Kasumi-1 (cell line): ENCODE measurements at places on chromosomes 13 and 19.

DNA sequence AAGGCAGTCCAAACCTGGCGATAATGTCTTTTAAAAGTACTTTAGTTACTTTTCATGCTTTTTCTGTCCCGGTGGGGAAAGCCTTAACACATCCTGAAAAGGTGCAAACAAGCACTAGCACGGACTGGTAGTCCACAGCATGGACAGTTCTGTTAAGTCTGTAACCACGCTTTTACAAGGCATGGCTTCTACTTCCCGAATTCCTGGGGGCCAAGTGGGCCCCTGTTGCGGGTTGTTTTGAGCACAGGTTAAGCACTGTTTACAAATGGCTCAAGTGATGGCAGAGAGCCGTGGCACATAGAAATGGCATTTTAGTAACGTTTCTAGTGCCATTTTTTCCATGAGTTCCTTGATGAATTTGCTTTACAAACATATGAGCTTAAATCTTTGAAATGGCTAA is 37.6 kb downstream of the ZNF493 start:
- no peak for DNase-seq

DNA sequence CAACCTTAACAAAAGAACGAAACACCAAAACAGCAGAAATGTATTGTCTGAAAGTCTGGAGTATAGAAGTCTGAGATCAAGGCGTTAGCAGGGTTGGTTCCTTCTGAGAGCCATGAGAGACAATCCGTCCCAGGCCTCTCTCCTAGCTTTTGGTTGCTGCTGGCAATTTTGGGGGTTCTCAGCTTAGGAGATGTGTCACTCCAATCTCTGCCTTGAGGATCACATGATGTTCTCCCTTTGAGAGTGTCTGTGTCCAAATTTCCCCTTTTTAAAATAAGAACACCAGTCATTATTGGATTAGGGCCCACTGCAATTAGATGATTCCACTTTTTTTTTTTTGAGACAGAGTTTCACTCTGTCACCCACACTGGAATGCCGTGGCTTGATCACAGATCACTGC is 10.1 kb downstream of the KCNN1 start:
- DNase-seq = no peak

- no peak for DNase-seq
Measured at GRCh38 chr13:111384441-111385182, 64.2 kb downstream of the TEX29 start.

GRCh38 chr19:32339988-32340874 is 5.2 kb upstream of the ZNF507 start:
- peak; percentile 34 for DNase-seq

- no peak for DNase-seq
Measured at GRCh38 chr13:35231426-35231825, 245.1 kb downstream of the MAB21L1 start.

- no peak for DNase-seq
Measured at GRCh38 chr19:32238076-32238475, 107.3 kb upstream of the ZNF507 start.

DNA sequence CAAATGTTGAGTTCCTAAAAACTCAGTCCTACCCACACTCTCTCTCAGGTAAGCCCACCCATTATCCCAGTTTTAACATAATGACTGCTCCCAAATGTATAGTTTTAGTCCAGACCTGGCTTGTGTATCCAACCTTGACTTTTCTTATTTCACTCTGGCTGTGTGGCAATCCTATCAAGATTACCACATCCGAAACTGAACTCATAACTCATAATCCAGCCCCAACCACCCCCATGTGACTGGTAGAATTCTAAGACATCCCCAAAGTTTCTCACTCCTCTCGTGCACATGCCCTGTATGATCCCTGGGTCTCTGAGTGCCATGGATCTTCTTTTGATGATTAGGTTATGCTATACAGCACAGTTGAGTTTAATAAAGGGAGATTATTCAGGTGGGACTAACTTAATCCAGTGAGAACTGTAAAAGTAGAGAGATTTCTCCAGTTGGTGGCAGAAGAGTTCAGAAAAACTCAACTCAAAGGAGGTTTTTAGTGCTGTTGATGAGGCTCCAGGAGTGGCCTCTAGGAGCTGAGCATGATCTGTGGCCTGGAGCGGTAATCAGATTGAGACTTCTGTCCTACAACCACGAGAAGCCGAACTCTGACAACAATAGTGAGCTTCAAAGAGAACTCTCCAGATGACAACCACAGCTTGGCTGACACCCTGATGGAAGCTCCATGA is 413.4 kb downstream of the ZNF536 start:
- DNase-seq = no peak

DNA sequence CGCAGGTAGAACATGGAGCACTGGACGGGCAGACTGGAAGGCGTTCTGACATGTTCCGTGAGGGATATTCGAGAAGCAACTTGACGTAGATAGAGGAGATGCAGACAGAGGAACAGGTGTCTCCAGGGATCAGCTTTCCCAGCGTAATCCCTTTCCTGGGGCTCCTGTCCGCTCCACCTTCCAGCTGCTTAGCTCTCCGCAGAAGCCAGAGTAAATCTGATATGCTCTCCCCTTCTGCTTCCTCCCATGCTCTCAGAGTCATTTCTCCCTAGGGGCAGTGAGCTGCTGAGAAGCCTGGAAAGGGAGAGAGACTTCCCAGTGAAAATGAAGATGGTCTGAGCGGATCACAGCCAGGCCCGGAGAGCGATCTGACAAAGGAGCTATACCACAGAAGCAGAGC is 23.0 kb upstream of the OLFM4 start:
- DNase-seq = no peak

- DNase-seq = peak; percentile 91
Measured at GRCh38 chr19:51339687-51340656, 2.0 kb downstream of the VSIG10L start.

- DNase-seq = no peak
Measured at GRCh38 chr19:15452111-15453047, 2.6 kb upstream of the WIZ start.

DNA sequence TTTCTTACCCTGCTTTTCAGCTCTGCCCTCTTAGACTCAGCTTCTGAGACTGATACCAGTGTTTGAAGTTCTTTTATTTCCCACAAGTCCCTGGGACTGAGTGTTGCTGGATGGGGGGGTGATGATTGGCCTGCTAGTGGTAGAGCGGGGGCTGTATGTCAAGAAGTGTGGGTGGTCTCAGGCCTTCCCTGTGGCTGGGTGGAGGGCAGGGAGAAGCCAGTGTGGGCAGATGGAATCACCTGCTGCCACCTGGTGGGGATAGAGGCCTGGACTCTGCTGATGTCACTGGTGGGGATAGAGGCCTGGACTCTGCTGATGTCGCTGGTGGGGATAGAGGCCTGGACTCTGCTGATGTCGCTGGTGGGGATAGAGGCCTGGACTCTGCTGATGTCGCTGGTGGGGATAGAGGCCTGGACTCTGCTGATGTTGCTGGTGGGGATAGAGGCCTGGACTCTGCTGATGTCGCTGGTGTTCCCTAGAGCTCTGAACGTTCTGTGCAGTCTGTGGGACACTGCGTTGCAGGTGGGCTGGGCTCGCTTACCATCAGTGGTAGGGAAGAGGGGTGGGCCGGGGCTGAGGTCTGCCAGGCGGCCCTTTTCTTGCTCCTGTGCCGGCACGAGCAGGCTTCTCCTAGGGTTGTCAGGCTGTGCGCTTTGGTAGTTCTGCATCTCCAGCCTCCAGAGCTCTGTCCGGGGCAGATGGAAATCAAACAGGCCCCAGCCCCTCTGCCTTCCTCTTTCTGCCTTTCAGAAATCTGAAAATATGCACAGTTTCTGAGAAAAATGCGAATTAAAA is 101.3 kb downstream of the ARHGEF7 start:
- DNase-seq = no peak
